ENCODE measurements at places on chromosomes 16 and 17.

DNA sequence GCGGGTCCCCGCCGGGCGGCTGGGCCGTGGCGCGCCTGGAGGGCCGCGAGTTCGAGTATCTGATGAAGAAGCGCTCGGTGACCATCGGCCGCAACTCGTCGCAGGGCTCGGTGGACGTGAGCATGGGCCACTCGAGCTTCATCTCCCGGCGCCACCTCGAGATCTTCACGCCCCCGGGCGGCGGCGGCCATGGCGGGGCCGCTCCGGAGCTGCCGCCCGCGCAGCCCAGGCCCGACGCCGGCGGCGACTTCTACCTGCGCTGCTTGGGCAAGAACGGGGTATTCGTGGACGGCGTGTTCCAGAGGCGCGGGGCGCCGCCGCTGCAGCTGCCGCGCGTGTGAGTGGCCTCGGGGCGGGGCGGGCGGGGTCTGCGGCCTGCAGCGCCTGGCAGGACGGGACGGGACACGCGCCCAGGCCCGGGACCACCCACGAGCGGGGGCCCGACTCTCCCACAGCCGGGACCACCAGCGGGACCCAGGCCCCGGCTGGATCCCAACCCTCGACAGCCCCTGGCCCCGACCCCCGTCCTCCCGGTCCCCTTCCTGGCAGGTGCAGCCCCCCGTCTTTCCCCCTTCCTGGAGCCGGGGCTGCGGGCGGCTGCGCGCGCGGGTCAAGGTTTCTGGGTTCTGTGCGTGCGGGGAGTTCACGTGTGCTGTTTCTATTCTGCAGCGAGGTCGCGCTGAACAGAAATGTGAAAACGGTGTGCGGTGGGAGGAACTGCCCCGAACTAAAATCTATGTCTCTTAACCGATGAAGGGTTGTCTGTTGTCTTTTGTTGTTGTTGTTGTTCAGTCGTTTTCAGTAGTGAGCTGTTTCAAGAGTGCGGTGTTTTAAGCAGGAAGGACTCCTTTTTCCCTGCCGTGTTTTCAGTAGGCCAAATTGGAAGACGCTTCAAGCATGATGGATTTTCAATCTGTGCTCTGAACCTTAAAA is 705 bp downstream of the FOXK2 start:
- DNase-seq: peak; percentile 28

DNA sequence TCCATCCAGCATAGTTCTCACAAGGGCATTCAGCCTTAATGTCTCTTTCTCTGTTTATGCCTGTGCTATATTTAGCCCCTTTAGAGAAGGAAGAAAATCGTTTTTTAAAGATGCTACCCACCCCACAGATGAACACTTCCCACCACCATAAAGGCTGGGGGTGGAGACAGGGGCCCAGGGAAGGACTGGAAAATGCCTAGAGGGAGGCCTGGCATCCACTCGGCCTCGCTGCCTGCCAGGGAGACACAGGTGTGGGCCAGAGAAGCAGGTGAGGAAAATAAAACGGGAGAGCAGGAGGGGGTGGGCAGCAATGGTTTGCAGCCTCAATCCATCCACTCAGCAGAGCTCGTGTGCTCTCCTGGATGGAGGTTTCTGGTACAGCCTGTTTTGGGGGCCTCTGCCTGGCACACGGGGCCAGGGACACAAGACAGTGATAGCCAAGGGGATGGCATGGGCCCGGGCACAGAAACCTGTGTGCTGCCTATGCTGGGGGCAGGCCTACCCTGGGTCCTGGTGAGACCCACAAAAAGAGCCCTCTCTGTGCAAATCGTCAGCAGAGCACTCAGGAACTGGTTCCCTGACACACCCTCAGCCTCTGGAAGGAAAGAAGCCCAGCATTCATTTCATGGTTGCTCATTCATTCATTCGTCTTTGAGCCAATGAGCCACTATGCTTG is 121.4 kb downstream of the C16orf78 start:
- no peak for DNase-seq

GRCh38 chr17:20159406-20160069 is 150.4 kb downstream of the SPECC1 start:
- no peak for DNase-seq

DNA sequence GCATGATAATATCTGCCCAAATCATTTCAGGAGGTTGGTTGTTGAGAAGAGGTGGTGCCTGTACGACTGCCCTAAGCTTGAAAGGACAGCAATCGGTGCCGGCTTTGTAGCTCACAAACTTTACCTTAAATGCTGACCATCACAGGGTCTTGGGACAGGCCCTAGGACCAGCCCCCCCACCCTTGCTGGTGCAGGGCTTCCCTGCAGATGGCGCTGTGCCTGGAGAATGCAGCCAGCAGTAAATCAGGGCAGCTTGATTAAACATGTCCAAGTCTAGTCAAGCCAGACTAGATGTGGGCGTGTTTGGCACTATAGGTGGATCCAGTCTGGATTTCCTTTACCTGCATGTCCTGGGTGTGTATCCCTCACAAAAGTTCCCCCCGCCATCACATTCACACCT is 135.5 kb upstream of the CRHR1 start:
- DNase-seq: no peak

GRCh38 chr16:67257486-67258160 is 8.8 kb downstream of the SLC9A5 start:
- DNase-seq: no peak

DNA sequence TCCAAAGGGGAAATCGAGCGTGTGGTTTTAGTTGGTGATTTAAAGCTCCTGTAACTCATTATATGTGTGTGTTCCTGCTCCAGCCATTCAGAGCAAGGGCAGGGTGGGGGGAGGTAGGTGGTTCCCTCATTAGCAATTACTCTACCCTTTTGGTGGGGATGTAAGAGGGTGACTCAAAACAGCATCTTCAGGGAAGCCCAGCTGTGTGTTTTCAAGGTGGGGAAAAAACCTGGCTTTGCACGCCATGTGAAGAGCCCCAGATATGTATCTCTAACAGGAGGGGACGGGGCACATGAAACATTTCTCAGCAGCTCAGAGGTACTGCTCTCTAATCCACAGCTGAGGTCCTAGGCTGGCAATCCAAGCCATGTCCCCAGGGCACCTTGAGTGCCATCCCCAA is 241.3 kb upstream of the ZFHX3 start:
- no peak for DNase-seq

DNA sequence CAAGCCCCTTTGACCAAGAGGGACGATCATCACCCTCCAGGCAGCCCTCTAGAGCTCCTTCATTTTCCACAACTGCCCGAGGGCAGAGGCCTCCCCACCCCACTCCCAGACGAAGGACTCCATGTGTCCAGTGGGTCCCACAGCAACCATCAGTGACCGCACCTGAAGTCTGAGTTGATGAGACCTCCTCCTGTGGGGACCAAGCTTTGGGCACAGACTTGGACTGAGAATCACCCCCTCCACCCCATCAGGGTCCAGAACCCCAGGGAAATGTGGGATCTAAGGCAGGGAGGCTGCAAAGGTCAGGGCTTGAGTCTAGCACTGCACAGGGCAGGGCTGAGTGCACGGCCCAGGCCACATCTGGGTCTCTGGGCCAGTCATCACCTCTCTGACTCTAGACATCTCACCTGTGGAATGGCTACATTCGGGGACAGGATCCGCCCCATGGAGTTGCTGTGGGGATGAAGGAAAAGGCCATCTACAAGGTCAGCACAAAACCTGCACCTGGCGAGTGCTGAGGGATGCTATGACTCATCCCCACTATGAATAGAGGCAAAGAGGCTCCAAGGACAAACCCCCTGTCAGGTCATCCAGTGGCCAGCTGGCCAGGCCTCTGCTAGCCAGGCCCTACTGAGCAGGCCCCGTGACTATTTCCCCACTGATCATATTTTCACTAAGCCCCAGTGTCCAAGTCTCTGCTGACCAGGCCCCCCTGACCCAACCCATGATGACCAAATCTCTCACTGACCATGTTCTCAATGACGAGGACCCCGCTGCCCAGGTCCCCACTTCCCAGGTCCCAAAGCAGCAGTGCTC is 38.4 kb downstream of the TNFRSF13B start:
- DNase-seq: no peak

- no peak for DNase-seq
Measured at GRCh38 chr16:25134166-25134700, 22.7 kb downstream of the LCMT1 start.

DNA sequence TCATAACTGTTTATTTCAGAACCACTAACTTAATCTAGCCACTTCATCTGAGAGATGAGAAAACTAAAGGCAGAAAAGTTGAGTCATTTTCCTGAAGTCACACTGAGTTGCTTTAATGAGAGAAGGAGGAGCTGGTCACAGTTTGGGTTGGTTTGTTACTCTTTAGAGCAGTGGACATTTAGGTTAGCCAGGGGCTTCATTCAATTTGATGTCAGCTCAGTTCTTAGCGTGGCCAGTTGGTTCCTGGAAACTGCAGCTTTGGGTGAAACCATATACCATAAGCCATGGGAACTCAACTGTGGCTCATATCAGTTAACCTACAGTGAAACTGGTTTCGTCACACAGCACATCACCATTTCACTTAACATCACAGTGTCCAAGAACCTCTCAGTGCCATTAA is 59.2 kb upstream of the ADORA2B start:
- DNase-seq: no peak

GRCh38 chr17:49230636-49231562 is at the start of gene PHOSPHO1:
Gene PHOSPHO1 (minus strand): TSS chr17:49230787. CDS start chr17:49226691, 4,096 bp downstream.
- DNase-seq: peak; percentile 58

DNA sequence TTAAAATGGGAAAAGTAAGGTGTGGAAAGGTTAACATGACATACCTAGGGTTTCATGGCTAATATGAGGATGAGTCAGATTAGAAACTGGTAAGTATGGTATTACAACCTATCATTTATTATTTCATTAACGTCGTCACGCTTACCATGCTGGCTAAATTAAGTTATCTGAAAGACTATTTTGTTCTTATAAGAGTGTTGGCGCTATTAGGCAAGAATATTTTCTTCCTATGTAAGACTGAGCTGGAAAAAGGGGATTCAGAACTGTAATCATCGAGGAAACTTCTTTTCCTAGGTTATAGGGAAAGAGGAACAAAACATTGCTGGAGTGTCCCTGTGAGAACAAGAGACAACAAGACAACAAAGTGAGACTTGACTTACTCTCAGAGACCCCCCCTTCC is 440.8 kb downstream of the KCNJ2 start:
- DNase-seq: no peak

- DNase-seq: no peak
Measured at GRCh38 chr17:30237296-30238002, 2.0 kb upstream of the SLC6A4 start.

GRCh38 chr16:89178453-89179147 is 7.1 kb downstream of the CDH15 start:
- DNase-seq: no peak

DNA sequence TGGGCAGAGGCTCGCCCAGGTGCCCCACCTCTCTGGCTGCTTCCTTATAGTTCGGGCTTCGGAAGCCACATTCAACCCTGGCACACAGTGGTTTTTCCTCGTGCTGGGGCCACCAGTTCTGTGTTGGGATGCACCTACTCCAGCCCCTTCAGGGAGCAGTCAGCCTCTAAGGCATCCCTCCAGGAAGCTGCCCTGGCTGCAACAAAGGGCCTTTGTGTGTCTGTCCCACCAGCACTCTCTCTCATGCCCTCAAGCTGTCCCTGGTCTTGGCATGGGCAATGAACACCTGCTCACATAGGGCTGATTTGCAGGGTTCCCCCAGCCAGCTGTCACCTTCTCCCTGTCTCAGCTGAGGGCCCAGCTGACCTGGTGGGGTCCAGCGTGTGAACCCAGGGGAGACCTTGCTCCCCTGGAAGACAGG is 754 bp upstream of the NOXO1 start:
- no peak for DNase-seq

GRCh38 chr16:681746-682427 is 1.7 kb downstream of the STUB1 start:
- DNase-seq: no peak

- DNase-seq: no peak
Measured at GRCh38 chr16:68403704-68404103, 44.6 kb downstream of the SMPD3 start.

- DNase-seq: no peak
Measured at GRCh38 chr17:80621997-80622357, 77.3 kb downstream of the RPTOR start.

- DNase-seq: peak; percentile 56
Measured at GRCh38 chr17:79728169-79728907, 2.4 kb upstream of the ENPP7 start.

DNA sequence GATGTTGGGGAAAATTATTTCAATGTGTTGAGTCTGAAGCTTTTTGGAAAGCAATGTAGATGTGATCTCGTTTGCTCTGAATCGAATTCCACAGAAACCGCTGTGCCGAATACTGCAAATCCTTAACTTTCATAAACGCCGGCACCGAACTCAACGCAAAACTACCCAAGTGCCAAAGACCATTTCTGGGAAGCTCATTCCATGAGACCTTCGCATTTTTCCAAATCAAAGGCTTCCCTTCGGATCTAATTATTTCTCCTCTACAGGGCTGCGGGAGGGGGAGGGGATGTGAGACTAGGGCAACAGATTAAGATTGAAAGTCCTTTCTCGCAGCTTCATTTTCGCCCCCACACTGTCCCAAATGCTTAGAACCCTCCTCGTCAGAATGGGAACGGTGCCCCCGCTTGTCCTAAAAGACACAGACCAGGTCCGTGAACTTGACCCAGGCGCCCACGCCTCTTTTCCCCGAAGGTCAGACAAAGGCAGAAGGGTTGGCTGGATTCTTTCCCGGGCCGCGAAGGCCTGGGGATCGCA is 4.0 kb downstream of the PRAC1 start:
- no peak for DNase-seq

DNA sequence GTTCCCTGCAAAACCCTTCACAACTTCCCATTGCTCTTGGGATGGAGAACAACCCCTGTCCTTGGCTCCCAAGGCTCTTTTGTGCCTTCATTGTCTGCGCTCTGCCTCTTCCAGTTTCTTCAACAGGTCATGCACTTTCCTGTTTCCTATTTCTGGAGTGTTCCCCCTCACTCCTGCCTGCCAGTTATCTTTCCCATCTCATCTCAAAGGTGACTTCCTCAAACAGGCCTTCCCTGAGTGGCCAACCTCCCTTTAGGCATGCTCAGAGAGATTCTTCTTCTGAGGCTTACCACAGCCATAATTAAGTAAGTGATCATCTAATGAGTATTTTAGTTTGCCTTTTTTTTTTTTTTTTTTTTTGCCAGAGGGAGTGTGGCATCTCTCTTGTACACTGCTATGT is 2.9 kb upstream of the CYLD start:
- DNase-seq: no peak

- no peak for DNase-seq
Measured at GRCh38 chr17:53483704-53484103, 339.0 kb upstream of the KIF2B start.

DNA sequence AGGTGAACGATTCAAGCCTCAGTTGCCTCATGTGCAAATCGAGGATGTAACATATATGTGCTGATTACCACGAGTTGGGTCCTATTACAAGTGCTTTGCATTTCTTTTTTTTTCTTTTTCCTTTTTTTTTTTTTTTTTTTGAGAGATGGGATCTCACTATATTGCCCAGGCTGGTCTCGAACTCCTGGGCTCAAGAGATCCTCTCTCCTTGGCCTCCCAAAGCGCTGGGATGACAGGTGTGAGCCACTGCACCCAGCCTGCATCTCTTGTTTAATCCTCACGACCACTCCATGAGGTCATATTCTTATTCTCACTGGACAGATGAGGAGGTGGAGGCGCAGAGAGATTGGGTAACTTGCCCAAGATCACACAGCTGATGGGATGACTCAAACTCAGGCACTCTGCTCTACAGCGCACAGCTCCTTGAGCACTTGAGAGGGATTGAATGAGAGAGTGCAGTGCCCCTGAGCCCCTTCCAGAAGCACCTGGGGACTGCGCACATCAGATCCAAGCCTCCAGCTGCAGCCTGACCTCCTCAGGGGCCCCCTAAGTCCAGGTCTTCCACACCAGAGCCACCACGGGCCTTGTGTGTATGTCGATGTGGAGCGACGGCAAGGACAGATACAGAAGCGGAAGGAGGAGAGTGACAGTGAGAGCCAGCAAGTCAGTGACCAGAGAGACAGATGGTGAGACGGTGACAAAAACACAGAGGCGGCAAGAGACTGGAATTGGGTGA is 4.9 kb downstream of the STX1B start:
- no peak for DNase-seq

Measured in HL-60 (cell line).